ENCODE measurements at places on chromosomes 3 and 15.

DNA sequence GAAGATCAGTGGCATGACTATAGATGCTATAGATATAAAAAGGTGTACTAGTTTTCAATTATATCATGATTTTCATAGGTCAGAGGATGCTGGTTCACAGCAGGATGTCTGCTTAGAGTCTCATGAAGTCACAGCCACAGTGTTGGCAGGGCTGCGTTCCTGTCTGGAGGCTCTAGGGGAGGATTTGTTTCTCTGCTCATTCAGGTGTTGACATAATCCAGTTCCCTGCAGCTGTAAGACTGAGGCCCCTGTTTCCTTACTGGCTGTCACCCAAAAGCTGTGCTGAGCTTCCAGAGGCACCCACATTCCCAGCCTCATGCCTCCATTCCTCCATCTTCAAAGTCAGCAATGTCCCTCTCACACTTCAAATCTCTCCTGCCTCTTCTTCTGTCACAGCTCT is 170.7 kb downstream of the OCA2 start:
- DNase-seq = no peak

DNA sequence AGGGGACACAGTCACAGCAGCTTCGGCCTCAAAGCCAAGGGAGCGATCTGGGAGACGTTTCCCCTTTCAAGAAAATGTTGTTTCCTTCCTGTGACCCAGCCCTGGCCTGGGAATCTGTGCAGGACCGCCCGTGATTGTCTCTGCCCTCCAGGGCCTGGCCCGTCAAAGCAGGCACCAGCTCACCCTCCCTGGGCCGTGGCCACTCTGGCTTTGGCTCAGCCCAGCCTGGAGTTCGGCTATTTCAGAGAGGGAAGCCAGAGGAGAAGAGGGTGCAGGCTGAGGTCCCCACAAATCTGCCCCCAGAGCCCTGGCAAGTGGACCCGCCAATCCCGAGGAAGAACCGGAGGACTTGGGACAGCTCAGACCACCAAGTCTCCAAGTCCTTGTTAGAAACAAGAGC is 12.7 kb downstream of the GATA2 start:
- no peak for DNase-seq

- no peak for DNase-seq
These were observed 16.3 kb upstream of the ST3GAL6 start for GRCh38 chr3:98746882-98747281.

DNA sequence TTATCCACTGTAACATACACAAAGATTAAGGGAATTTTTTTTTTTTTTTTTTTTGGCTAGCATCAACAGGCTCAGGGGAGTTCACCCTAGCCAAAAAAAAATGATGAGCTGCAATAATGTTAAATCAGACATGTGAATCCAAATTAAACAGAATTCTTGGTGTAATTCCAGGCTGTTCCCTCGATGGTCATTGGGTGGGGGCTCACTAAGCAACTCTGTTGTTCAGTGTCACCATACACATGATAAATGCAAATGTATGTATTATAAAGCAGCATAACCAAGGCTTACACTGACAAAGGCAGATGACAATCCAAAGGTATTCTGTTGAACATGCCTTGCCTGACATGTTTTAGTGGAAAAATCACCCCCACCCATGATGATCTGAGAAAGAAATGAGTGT is 29.0 kb downstream of the IL1RAP start:
- no peak for DNase-seq

- no peak for DNase-seq
These were observed 266.4 kb upstream of the HES1 start for GRCh38 chr3:193869221-193870201.

DNA sequence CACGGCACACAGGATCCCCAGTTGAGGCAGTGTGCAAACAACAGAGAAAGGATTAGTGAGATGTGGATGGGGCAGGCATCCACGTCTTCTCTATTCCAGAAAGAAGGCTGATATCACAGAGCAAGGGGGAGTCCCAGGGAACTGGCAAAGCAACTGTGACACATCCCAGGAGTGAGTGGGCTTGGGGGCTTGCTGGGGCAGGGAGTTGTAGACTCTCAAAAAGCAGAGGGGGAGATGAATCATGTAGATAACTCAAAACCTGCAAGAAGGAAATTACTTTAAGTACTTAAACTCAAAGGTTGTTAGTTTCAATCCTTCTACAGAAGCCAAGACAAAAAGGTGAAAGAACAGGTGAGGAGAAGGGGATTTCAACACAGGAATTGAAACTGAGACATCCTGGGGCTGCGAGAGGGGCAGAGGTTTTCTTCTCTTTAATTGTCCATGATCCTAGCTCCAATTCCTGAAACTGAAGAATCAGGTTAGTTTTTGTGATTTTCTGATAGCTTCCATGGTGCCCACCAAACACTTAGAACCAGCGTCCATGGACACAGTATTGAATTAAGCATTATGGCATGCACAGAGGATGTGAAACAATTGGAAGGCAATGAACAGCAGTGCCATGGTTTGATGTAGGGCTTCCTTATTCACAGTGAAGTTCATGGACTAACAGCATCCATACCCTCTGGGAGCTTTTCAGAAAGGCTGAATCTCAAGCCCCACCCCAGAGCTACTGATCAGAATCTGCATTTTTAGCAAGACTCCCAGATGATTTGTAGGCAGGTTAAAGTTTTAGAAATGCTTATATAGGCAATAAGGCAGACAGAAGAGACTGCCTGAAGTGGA is 52.0 kb downstream of the CCR3 start:
- peak; percentile 87 for DNase-seq

DNA sequence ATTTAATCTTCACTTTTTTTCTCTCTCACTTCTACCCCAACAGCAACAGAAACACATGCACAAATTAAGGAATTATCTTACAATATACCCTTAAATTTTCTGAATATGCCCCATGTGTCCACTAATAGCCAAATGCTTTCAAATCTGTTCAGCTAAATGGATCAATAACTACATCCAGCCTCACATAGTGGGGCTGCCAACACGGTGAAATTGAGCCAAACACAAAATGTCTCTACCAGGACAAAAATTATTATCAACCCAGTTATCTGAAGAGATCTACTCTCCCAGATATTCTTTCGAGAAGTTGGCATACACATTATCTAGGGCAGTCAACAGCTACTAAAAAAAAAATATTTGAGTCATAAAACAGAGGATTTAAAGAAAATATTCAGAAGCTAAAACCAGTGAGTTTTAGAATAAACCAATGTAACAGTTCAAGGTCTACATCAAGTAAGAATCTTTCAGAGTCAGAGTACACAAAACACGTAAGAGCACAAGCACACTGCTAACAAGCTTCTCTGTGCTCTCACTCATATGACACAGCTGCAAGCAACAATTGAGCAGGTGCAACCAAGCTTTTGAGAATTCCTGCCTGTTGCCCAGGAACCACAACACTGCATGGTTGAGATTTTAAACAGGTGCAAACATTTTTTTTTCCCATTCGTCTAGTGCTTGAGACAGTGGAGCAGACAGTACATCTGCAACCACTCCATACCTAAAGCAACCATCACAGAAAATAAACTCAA is 247.7 kb downstream of the ZBTB20 start:
- no peak for DNase-seq

- no peak for DNase-seq
These were observed 185.5 kb downstream of the GAP43 start for GRCh38 chr3:115808816-115809215.

GRCh38 chr3:16329826-16330129 is 64.8 kb downstream of the OXNAD1 start:
- DNase-seq = no peak

DNA sequence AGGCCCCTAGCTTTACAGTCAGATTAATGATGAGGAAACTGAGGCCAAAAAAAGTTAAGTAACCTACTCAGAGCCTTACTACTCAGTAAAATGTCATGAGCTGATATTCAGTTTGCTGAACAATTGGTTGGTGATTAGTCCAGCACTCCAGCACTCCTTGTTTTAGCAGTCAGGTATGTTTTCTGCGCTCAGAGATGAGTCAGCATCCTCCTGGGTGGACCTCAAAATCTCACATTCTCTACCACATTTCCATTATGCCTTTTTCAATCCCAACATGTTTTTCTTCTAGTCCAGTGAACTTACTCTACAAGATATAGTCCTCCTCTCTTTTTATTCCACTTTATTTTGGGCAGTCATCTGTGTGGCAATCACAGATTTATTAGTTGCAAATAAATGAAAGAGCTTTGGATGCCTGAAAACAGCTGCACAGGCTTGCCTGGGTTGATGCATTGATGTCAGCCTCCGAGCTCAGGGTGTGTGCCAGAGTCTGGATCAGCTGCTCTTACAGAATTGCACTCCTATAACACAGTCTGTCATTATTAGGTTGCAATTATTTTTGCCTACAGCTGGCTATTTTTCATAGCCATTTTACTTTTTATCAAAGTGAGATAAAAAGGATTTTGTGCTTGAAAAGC is 133.2 kb downstream of the ARPP21 start:
- DNase-seq = no peak

GRCh38 chr3:129577925-129578786 is 28.3 kb downstream of the PLXND1 start:
- DNase-seq = no peak

- no peak for DNase-seq
These were observed 130.6 kb downstream of the SMAD6 start for GRCh38 chr15:66832664-66833063.

DNA sequence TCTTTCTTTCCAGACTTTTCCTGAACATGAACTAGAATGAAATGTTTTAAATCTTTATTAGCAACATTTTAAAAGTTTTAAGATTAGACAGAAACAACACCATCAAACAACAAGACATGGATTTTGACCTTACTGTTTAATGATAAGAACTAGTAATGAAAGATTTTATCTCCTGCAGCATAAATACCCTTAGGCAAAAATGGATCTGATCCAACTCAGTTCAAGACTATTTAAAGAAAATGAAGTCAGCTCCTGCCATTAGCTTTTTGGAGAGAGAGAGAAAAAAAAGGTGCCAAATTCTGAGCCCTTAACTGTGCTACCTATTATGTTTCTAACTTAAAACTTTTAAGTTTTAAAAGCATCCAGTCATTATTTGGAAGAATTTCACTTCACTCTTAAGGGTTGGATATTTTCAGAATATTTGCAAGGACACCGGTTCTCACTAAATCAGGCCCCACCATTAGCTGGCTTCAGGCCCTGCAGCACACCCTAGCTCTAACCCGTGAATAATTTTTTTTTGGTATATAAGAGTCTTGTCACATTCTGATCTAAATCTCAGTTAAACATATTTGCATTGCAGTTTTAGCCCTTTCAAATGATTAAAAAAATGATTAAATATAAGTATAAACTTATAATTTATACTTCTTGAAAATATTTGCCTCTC is 60.0 kb downstream of the NR1I2 start:
- DNase-seq = no peak

DNA sequence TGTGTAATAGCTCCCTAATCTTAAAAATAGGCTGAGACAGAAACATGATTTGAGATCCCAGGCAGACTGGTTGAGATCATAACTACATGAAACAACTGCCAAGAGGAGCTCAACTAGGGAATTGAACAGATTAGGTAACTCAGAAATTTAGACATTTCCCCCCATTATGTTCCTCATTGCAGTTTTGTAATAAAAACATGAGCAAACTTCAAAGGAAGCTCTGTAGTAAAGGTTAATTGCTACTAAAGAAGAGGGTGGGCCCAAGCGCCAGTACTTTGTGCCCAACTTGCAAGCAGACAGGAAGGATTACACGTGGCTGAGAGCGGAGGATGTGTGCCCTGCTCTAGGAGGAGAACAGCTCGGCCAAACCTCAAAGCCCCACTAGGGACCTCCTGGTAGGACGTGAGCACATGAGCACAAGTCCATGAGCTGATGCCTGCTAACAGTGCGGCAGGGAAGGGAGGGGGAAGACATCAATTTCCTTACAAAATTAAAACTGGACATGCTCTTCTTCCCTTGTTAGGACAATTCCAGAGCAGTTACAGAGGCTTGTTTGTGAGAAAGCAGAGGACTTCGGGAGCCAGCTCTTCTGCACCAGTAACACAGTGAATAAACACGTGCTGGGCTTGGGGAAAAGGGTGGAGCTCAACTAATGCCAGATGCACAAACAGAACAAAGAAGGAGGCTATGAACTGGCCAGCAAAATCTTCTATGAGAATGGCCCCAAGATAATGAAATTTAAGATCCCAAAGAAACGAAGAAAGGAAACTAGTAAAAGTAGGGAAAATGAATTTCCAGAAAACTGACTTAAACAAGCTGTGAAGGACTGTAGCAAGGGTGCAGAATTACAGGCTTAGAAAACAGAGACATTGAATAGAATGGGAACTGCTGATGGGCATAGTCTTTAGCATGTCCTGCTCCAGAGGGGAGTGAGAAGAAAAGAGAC is 275.5 kb downstream of the MECOM start:
- DNase-seq = no peak

GRCh38 chr3:59262076-59262498 is 212.3 kb upstream of the CFAP20DC start:
- no peak for DNase-seq

DNA sequence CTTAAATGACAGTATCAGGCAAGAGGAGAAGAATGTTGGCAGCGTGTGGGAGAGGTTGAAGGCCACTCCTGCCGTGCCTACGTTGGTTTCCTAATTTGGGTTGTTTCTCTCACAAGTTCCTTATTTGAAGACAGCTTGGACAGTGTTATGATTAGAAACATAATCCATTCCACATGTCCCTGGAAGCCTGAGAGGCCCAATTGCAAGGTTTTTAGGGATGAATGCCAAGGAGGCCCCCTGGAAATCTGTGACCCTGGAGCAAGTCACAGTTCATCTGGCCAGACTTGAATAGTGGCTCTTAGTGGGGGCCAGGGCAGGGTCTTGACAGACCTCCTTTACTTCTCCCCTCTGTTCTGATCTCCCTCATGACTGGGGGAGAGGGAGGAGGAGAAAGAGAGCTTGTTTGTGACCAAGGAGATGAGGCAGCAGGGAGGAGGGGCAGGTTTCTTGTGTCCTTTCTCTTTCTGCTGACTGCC is 584.4 kb upstream of the TBL1XR1 start:
- DNase-seq = no peak

GRCh38 chr15:45225506-45226273 is 26.3 kb upstream of the SLC28A2 start:
- DNase-seq = no peak

DNA sequence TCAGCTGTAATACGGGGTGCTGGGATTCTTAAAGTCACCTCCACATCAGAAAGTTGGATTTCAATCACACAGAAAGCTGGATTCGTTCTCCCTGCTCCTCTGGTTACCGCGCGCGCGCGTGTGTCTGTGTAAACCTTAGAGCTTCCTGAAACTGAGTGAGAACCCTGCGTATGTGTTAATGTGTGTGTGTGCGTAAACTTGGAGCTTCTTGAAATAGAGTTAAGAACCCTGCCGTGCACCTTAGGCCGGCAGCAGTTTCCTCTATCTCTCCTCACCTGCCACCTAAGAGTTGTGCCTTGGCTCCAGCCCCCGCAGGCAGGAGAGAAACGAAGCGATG is 531 bp downstream of the LZTFL1 start:
- DNase-seq = no peak

GRCh38 chr3:10602769-10603768 is 97.7 kb upstream of the ATP2B2 start:
- DNase-seq = peak; percentile 55
